A549 treated with ZK216348 at 1 μM for 4 hours (cell line): ENCODE measurements at places on chromosomes 1 and 21. TPM values are rescaled to one million over a fixed set of nuclear protein-coding genes. Genes with fewer than 3 reads are reported as not detected.

TMEM82 gene
- total RNA-seq, result not detected in 5 replicates

ACTL8 gene
- 1.3 to 1.9 TPM (median 1.6 TPM) in 5 replicates for total RNA-seq

MROH7 gene
- total RNA-seq, result not detected in 5 replicates

LCE1C gene
- total RNA-seq, result not detected in 5 replicates

KCNA10 gene
- not detected in 5 replicates for total RNA-seq

KIF14 gene
- total RNA-seq, result 5.6 to 12.7 TPM (median 10.9 TPM) in 5 replicates
